ENCODE measurements at places on chromosomes 1 and 21. TPM values are rescaled to one million over a fixed set of nuclear protein-coding genes. Genes with fewer than 3 reads are reported as not detected.

Gene CBR1
- 119 TPM for polyA plus RNA-seq

DNA sequence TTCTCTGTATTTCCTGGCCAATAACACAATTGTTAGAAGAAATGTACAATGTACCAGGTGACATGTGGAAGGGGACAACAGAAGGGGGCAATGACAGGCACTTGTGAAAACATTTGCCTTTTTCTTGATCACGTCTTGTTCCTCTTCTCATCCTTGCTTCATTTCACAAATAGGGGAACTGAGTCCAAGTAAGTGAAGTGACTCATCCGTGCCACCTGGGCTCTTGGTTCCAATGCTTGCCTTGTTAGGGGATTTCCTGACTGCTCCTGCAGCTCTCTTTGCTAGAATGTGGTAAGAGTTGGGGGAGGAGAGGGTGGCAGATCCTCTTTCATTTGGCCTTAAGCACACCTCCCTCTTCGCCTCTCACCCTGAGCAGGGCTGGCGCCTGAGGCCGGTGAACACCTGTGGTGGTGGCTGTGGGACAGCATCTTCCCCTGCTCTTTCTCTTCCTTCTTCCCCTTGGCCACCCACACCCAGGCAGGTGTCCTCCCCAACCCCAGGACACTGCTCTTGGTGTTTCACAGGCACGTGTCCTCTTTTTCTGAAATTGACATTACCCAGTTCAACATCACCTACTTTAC, 2.2 kb upstream of the RHEX start:
- no peak for DNase-seq

GRCh38 chr1:204190212-204191211, 5.8 kb downstream of the KISS1 start:
- DNase-seq = no peak

- no peak for DNase-seq
Observed at GRCh38 chr1:174397261-174397660, 50.5 kb upstream of the GPR52 start.

- no peak for DNase-seq
Observed at GRCh38 chr1:156177919-156178654, 15.8 kb upstream of the SLC25A44 start.

DNA sequence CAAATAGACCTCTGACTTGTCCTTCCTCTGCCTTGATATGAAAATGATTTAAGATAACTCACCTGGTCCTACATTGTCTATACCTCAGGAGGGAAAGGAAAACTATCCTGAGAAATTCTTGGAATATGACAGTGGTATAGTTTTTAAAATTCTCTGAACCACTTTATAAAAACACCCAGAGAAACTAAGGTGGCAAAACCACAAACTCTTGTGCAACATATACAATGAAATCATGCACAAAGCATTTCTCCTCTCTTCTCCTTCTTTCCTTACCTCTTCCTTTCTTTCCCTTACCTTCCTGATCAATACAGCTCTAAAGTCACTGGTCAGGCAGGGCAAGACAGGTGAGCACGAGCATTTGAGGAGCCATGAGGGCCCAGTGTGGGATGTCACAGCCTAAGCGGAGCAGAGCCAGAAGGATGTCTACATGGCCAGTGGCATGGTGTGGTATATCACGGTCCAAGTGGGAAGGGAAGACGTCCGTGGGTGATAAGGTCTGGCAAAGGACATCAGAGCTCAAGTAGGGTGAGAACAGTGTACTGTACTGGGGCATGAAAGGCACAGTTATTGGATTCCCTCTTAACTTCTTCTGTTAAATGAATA, 543.3 kb downstream of the DPYD start:
- no peak for DNase-seq
